NCI-H226 (cell line): ENCODE measurements at places on chromosomes 11 and 22.

GRCh38 chr11:1869427-1870325 is 16.8 kb downstream of the LSP1 start:
- DNase-seq = no peak

GRCh38 chr22:42990131-42990838 is 24.7 kb downstream of the PACSIN2 start:
- peak; percentile 67 for DNase-seq

- no peak for DNase-seq
Observed at GRCh38 chr11:1937616-1938342, 9.4 kb upstream of the MRPL23 start.

GRCh38 chr22:25777870-25778269 is 35.9 kb downstream of the MYO18B start:
- DNase-seq = no peak

DNA sequence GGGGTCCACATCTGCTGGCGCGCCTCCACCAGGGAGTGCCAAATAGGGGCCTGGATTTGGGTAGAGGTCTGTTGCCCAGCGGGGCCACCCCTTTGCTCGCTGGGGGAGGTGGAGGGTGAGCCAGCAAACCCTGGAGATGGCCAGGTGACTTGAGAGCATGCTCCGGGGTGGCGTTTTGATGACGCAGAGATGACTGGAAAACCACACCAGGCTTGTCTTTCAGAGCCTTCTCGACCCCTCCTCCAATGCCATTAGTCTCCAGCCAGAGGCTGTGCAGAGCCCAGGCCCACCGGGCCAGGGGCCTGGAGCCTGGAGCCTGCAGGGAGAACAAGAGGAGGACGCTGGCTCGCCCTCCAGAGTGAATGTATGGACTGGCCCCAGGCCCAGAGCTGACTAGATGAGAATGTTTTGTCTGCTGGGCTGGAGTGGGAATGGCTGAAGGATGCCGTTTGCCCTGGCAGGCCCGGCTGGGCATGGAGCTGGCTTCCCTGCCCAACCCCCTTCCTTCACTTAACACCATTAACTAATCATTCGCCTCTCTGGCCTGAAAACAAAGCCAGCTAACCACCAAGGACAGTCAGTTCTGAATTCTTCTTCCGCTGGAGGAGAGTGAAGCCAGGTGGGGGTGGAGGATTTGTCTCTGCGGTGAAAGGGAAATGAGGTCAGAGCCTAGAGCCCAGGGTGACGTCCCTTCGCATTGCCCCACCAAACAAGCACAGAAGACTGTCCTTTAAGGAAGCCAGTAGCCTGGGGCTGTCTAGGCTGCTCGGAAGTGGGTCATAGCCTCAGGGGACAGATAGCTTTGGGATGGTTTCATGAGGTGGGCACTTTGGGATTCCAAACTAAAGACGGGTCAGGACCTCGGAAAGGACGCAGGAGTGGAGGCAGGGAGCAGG is 1.6 kb upstream of the MCAM start:
- DNase-seq = no peak

DNA sequence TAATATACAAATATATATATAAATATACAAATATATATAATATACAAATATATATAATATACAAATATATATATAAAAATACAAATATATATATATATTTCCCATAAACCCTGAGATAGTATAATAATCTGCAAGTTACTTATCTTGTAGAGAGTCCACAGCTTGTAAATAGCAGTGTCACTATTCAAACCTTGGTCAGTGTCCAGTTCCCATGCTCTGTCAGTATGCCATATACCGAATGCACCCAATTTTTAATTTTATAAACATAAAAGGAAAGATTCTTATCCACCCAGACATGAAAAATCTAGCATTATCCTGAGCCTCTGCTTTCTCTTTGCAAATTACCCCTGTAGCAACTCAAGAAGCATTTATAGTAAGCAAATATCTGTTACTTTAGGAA is 21.6 kb upstream of the CTSC start:
- no peak for DNase-seq
